ENCODE measurements at places on chromosomes 2 and 18.

GRCh38 chr2:51782921-51783765 lies 751.2 kb upstream of the NRXN1 start:
- DNase-seq: no peak

- DNase-seq: no peak
Observed at GRCh38 chr2:3168230-3168891, 209.3 kb downstream of the EIPR1 start.

DNA sequence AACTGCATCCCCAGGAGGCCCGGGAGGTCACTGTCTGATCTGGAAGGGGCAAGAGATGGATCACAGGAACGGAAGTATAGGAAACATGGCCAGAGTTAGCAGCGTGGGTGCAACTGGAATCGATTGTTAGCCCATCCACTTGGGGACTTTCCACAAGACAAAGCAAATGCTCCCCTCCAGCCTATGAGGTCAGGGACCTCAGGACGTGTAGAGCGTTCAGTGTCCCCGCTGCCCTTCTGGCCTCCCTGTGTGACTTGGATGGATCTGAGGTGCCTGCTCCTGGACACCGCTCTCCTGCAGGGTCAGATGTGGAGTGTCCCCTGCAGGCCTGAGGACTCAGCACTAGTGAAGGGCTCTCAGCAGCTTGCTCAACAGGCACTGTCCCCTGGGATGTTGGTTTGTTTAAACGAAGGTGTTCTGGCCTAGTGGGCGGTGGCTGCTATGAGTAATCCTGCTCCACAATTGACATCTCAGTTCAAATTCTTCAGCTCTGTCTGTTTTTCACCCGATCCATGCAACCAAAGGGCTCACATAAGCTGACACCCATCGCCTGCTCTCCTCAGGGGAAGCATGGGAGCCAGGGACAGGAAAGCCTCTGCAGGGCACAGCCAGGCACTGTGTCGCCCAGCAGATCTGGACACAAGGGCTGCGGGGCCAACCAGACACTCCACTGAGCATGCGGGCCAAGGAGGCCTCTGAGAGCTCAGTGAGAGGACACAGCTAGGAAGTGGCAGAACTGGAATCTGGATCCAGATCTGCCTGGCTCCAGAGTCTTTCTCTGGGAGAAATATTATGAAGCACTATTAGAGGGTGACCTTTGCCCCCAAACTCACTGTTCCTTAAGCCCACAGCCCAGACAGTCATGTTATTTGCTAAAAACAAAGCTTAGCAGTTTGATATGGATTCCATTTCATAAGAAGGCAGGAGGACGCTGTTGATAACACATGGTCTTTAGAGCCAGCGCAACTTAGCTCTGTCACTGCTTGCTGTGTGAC lies 78.5 kb downstream of the RHOB start:
- no peak for DNase-seq

- DNase-seq: no peak
Observed at GRCh38 chr18:59300676-59301285, 17.7 kb downstream of the CPLX4 start.

GRCh38 chr18:919078-919477 lies 14.4 kb downstream of the ADCYAP1 start:
- no peak for DNase-seq

DNA sequence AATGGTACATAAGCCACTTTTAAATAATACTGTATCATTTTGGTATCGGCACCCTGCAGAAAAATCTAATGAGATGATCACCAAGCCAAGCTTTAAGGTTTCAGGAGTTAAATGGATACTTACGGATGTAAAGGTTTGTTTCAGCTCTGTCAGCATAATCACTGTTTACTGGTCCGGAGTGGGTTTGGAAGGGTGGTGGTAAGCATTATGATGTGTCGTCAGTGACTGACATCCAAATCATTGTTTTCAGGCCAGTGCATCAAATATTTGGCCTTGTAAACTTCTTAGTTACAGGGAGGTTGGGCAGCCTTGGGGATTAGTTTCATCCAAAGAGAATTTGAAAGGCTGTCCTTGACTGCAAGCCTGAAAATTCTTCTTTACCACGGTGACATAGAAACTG lies 50.0 kb upstream of the ATL2 start:
- no peak for DNase-seq

GRCh38 chr2:115574667-115575066 lies 1132.2 kb downstream of the DPP10 start:
- DNase-seq: no peak

DNA sequence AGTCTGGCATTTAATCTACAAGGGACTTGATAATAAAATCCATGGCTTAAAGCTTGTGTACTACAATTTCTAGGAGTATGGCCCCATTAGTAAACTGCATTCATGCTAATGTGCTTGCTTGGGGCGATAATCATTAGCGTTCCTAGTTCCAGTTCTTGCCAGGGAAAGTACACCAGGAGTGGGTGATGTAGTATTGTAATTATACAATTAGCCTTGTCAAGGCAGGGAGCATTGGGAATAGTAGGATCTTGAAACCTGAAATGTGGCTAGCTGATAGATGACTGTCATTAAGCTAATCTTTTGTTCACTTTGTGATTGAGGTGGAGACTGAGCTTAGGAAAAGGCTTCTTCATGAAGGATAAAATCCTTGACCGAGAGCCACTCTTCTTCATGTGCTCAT lies 989.2 kb downstream of the CPS1 start:
- no peak for DNase-seq
